Stimulated activated CD8-positive, alpha-beta memory T cell treated with anti-CD3 and anti-CD28 coated beads, Interleukin-4, amount 100 ng/mL, for 1 hour (primary cell): ENCODE measurements at places on chromosomes 2 and 18.

DNA sequence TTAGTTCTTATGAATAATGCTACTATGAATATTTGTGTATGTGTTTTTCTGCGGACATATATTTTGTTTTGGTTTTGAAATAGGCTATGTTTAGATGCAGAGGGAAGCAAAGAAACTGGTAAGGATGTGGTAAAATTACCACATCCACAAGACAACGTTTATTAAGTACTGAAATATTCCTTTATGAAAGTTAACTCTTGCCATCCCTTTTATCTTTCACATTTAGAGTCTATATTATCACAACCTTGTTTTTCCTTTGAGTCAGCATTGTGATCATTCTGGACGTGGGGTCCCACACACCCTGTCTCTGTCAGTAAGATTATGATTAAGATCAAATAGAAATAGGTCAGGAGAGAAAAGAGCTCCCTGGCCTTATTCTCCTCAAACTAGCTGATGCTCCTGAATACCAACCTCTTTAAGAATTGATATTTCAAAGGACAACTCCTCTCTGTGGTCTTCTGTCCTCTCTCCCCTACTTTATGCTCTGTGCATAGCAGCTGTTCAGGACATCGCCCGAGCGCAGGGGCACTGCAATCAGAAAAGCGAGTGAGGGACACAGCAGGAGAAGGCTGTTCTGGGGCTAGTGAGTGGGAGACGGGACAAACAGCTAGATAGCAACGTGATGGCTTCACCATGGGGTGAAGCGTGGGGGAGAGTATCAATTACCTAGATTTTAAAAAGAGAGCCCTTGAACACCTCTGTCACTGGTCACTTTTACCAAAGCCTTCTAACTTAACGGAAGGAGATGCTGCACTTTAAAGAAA lies 12.2 kb downstream of the METAP1D start:
- DNase-seq = no peak

DNA sequence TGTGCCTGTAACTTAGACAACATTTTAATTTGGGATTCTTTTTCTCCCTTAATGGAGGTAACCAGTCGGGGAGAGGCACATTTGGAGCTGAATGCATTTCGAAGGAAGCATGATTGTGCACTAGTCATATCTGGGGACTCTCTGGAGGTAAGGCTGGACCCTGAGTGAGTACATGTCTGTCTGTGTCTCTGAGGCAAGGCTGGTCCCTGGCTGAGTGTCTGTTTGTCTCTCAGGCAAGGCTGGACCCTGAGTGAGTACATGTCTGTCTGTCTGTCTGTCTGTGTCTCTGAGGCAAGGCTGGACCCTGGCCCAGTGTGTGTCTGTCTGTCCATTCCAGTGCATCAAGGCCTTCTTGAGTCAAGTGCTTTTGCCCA lies 51.5 kb upstream of the NFATC1 start:
- DNase-seq = no peak

DNA sequence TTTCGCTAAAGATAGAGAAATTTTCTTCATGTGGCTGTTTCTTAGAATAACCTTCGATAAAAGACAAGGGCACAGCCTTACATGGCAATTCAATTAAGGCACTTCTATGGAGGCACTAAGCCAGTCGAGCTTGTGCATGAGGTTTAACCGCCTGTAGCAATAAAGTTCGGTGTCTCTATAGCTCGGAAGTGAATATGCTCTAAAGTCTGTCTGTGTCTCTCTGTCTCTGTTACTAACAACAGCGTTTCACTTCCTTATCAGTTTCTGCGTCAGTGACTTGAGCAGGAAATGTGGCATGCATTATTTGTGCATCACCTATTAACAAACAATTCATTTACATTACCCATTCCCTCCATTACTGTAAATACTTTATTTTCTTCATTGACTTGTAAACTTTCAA lies 365.1 kb upstream of the NETO1 start:
- DNase-seq = no peak

DNA sequence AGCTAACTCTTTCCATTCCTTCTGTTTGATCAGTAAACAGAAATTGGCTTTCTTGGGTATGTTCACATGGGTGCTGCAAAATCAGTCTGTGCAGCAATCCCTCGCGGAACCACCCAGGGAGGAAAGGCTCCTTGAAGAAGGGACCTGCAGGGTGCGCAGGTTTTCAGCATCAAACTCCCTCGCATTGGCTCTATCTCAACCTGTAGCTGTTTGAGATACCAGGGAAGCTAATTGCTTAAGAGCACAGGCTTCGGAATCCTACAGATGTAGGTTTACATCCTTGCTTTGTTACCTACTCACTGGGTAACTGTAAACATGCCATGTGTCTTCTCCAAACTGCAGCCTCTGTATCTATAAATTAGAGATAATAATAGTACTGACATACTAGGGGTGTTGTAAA lies 43.2 kb downstream of the LAMA3 start:
- no peak for DNase-seq

GRCh38 chr2:153890576-153890975 lies 18.9 kb downstream of the GALNT13 start:
- no peak for DNase-seq

- no peak for DNase-seq
Observed at GRCh38 chr2:215773728-215774127, 239.6 kb downstream of the MREG start.

DNA sequence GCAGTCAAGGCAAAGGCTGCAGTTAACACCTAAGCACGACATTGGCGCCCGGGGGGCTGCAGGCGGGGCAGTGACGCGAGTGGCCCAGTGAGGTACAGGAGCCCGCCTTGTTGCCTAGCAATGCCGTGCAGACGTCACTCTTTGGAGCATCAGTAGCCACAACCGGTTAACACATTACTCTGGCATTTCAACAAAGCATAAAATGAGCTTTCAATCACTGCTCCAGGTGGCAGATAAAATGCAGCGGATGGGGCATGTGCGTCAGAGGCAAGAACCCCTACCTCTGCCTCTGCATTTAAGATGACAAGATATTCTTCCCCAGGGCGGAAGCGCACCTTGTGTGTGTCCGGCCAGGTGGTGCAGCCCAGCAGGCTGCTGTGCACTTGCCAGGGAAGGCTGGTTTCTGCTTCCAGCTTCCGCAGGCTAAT lies 139.4 kb downstream of the MTCL1 start:
- no peak for DNase-seq

DNA sequence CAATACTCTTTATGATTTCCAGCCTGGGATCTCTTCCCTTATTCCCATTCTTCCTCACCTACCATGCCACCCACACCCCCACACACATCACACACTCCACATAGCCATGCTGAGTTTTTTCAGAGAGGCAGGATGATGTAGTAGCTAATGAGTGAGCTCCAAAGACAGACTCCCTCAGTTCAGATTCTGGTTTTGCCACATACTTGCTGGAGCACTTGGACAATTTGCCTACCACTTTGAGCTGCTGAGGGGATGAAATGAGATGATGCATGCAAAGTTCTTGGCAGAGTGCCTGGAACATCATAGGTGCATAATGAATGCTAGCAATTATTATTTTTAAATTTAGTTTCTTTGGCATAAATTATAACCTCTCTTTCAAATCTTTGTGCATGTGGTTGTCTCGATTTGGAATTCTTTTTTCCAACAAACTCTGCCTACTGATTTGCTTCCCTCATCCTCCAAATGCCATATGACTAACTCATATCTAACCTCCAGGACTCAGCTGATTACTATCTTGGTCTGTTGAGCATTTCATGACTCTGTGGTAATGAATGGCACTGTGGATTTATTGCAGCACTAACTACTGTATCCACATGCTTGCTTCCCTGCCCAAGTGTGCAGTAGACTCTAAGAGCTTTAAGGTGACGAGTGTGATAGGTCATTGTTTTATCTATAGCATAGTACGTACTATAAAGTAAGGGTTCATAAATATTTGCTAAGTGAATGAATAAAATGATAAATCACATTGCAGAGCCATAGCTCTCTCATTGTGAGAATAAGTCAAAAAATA lies 99.1 kb downstream of the TACR1 start:
- DNase-seq = no peak

- no peak for DNase-seq
Observed at GRCh38 chr18:58495207-58495606, 133.7 kb downstream of the ALPK2 start.

- no peak for DNase-seq
Observed at GRCh38 chr2:194867328-194867727, 789.7 kb upstream of the SLC39A10 start.

- DNase-seq = no peak
Observed at GRCh38 chr2:153403940-153404339, 74.6 kb downstream of the RPRM start.

- DNase-seq = no peak
Observed at GRCh38 chr18:7872569-7872968, 305.5 kb downstream of the PTPRM start.

GRCh38 chr2:97673915-97674283 lies 4.4 kb downstream of the C2orf92 start:
- DNase-seq = no peak
